ENCODE measurements at places on chromosomes 5 and 9. TPM values are rescaled to one million over a fixed set of nuclear protein-coding genes. Genes with fewer than 3 reads are reported as not detected.

- DNase-seq, result no peak
- no peaks in the 10 kb centered on the region for H3K36me3 ChIP-seq
- no peaks in the 10 kb centered on the region for H3K4me1 ChIP-seq
- no peak overlapping the region for H3K4me3 ChIP-seq
These were observed 94.2 kb upstream of the SAP30L start for GRCh38 chr5:154351566-154351965.

The MAMDC4 gene
- total RNA-seq, result 13.5 TPM

GRCh38 chr5:177382423-177383029, 1.7 kb upstream of the SLC34A1 start:
- no peaks in the 10 kb centered on the region for H3K36me3 ChIP-seq
- H3K27ac ChIP-seq, result no peak overlapping the region

The SLC2A6 gene
- total RNA-seq, result 10.5 TPM

DNA sequence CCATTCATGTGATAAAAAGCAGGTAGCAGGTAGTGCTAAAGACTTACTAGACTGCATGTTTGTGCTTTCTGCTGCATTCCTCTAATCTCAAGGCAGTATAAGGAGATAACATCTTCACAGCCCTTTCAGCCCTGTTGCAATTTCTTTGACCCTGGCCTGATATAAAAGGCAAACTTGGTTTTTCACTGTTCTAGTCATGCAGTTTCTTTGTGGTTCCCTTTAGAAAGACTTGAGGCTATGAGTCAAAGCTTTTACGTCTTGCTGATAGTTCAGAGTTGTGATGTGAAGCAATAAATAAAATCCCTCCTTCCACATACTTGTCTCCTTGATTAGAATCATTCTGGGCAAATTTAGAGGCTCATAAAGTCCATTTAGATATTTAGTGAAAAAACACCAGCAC, 88.6 kb upstream of the CDKN2B start:
- no peak overlapping the region for H3K4me3 ChIP-seq
- no peak for DNase-seq
- no peaks in the 10 kb centered on the region for H3K36me3 ChIP-seq

The LHX6 gene
- total RNA-seq, result 8.1 TPM

DNA sequence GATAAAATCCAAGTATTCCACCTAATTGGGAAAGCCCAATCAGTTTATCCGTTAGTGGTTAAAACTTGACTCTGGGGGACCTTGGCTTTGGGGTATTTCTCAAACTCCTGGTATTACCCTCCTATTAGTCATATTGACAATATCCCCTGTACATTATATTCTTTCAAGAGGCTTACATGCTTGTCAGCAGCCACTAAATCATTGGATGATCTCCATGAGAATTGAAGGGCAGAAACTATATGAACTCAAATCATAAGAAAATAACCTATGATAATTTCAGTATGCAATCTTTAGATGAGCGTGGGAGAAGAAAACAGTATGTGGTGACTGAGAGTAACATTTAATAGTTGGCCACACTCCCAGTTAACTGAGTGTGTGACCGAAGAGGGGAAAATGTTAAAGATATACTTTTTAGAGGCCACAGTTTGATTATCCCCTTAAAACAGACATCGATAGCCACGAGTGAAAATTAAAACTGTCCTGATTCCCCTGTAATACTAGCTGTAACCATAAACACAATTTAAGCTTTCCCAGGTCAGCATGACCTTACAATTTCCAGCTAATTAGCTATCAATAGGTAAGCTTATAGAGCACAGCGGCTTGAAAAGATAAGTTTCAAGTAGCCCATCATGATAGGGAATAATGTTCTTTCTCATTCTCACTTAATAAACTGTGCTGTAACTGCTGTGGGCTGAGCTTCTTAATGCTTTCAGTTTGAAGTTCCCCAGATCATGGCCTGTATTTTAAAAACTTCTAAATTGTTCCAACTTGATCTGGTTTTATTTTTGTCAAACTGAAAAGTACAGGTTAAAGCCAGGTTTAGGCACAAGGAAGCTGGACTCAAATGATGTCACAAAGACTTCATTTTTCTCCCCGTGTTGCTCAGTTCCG, 58.6 kb downstream of the PUM3 start:
- no peaks in the 10 kb centered on the region for H3K4me1 ChIP-seq
- H3K27me3 ChIP-seq, result no peaks in the 10 kb centered on the region
- DNase-seq, result no peak
- H3K4me3 ChIP-seq, result no peak overlapping the region

The ABLIM3 gene
- total RNA-seq, result 26.7 TPM

The PCDHGB4 gene
- 5.3 TPM for total RNA-seq

DNA sequence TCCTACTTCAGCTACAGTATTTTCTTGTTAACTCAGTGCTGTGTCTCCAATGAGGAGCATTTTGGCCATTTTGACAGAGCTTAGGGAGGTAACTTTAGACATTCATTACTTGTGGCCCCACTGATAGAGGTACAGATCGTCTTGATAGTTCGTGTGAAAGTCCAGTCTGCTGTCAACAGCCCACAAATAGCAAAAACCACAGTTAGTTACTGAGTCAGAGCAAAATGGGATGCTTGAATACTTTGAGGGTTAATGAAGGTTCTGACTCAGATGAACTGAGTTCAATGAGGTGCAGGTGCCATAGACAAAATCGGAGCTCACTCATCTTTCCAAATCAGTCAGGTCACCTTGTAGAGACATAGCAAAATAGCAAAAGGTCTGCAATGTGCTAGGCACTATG, 163.1 kb upstream of the TLE4 start:
- no peak overlapping the region for H3K27ac ChIP-seq
- no peaks in the 10 kb centered on the region for H3K27me3 ChIP-seq
- H3K4me3 ChIP-seq, result no peak overlapping the region
- no peaks in the 10 kb centered on the region for H3K36me3 ChIP-seq
- DNase-seq, result no peak

- H3K4me1 ChIP-seq, result no peaks in the 10 kb centered on the region
- H3K27me3 ChIP-seq, result no peaks in the 10 kb centered on the region
- no peak for DNase-seq
- no peak overlapping the region for H3K4me3 ChIP-seq
These were observed 201.2 kb downstream of the NXNL2 start for GRCh38 chr9:88736136-88736637.

DNA sequence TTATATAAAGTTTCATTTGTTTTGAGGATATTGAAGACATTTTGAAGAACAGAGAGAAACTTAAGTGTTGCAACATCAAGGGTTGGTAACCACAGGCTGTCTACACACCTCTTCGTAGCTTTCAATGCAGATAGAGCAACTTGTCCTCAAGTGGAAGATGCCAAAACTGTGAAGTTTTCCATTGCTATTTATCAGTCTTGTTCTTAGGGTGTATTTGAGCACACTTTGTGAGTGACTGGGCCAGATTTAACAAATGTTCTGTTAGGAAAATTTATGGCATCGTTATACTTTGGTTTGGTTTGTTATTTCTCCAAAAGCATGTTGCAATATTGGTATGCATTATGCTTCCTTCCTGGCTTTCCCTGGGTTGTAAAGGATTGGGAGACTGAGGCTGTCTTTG, 31.6 kb downstream of the NNT start:
- peaks cover 8% of the 10 kb centered on the region for H3K4me1 ChIP-seq
- H3K36me3 ChIP-seq, result peaks cover 12% of the 10 kb centered on the region
- DNase-seq, result no peak
- H3K27ac ChIP-seq, result no peak overlapping the region

- H3K4me1 ChIP-seq, result no peaks in the 10 kb centered on the region
- H3K27me3 ChIP-seq, result no peaks in the 10 kb centered on the region
- H3K27ac ChIP-seq, result no peak overlapping the region
- no peak overlapping the region for H3K4me3 ChIP-seq
- peak; percentile 61 for DNase-seq
These were observed 47.1 kb upstream of the ZNF354A start for GRCh38 chr5:178777520-178777919.

GRCh38 chr5:118882666-118883065, 105.7 kb downstream of the DTWD2 start:
- DNase-seq, result no peak
- H3K4me3 ChIP-seq, result no peak overlapping the region
- no peaks in the 10 kb centered on the region for H3K36me3 ChIP-seq
- H3K27me3 ChIP-seq, result no peaks in the 10 kb centered on the region
- H3K27ac ChIP-seq, result no peak overlapping the region
- no peaks in the 10 kb centered on the region for H3K4me1 ChIP-seq

DNA sequence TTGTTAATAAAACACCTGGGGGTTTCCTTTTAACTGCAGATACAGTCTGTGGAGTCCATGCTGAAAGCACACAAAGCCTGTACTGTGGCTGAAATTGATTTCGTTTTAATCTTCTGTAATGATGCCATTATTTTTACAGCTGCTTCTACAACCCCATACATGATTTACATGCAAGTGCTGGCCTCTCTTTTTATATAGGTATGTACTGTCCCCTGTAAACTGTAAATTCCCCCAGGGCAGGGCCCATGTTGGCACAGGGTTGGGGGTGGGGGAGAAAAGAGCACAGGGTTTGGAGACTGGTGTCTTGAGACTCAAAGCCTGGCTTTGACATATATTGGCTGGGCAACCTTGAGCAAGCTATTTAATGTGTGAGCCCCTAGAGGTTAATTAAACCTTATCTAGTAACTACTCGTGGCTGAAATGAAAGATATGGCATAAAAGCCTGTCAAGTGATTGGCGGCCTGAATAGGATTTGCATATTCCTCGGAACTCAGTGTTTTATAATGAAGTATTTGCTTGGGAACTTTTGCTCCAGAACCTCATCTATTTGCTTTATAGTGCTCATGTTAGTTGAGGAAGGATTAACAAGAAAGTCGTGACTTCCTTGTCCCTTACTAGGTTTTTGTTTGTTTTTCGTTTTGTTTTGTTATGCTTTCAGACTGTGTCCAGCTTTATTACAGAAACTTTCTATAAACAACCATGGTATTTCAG, 34.0 kb downstream of the KLF4 start:
- no peaks in the 10 kb centered on the region for H3K4me1 ChIP-seq
- H3K36me3 ChIP-seq, result no peaks in the 10 kb centered on the region
- H3K27me3 ChIP-seq, result no peaks in the 10 kb centered on the region
- no peak overlapping the region for H3K27ac ChIP-seq

The SDHA gene
- total RNA-seq, result 89.6 TPM

The SCAMP1 gene
- 42.8 TPM for total RNA-seq

DNA sequence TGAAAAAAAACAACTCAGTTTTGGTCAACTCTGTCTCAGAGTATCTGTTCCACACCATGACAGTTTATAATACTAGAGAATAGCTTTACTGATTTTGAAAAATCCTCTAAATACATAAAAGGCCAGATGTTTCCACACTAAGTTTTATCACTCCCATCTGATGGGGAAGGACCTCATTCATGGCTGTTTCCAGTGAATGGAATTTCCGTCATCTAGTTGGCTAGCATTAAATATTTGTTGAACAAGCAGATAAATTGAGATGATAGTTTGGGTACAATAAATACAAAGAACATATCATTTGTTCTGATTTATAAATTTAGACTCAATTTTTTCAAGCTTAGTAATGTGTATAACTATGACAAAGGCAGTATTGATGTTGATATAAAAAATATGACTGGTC, 408.5 kb downstream of the PTPRD start:
- no peak overlapping the region for H3K27ac ChIP-seq
- H3K4me1 ChIP-seq, result no peaks in the 10 kb centered on the region
- no peaks in the 10 kb centered on the region for H3K36me3 ChIP-seq
- no peaks in the 10 kb centered on the region for H3K27me3 ChIP-seq

DNA sequence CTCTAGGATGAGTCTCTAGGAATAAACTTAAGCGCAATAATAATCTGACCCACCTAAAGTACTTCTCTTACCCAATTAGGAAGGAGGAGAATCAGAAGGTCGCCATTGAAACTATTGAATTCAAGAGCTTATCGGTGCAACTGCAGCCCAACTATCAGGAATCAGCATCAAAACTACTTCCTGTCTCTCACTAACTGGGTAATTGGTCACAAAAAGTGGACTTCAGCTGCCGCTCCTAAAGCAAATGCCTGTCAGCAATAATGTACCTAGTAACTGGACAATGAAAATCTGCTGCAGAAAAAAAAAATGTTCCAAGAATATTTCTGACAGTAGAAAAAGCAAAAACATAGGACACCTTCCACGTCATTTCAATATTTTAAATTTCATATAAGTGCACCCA, 3.3 kb downstream of the OR1L8 start:
- H3K27ac ChIP-seq, result no peak overlapping the region
- H3K4me1 ChIP-seq, result no peaks in the 10 kb centered on the region
- H3K27me3 ChIP-seq, result no peaks in the 10 kb centered on the region
- no peak for DNase-seq
- no peaks in the 10 kb centered on the region for H3K36me3 ChIP-seq

The NMUR2 gene
- not detected for total RNA-seq

- no peaks in the 10 kb centered on the region for H3K36me3 ChIP-seq
- H3K4me1 ChIP-seq, result peaks cover 11% of the 10 kb centered on the region
- no peak overlapping the region for H3K27ac ChIP-seq
- no peaks in the 10 kb centered on the region for H3K27me3 ChIP-seq
- no peak for DNase-seq
These were observed 334.1 kb downstream of the ZSWIM6 start for GRCh38 chr5:61666064-61666621.

DNA sequence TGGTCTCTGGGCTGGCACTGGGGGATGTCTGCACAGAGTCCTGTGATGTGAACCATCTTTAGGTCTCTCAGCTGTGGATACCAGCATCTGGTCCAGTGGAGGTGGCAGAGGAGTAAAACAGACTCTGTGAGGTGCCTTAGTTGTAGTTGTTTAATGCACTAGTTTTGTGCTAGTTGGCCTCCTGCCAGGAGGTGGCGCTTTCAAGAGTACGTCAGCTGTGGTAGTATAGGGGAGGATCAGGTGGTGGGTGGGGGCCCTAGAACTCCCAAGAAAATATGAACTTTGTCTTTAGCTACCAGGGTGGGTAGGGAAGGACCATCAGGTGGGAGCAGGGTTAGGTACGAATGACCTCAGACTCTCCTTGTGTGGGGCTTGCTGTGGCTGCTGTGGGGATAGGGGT, 197.1 kb downstream of the TMC1 start:
- H3K4me3 ChIP-seq, result no peak overlapping the region
- no peaks in the 10 kb centered on the region for H3K27me3 ChIP-seq
- H3K4me1 ChIP-seq, result no peaks in the 10 kb centered on the region
- H3K27ac ChIP-seq, result no peak overlapping the region

The FOXD4L3 gene
- 0.21 TPM for total RNA-seq

The PALM2AKAP2 gene
- 26.2 TPM for total RNA-seq

- no peak overlapping the region for H3K4me3 ChIP-seq
- peak; percentile 75 for DNase-seq
- H3K4me1 ChIP-seq, result no peaks in the 10 kb centered on the region
- no peaks in the 10 kb centered on the region for H3K36me3 ChIP-seq
- no peaks in the 10 kb centered on the region for H3K27me3 ChIP-seq
These were observed 80.3 kb upstream of the PHYKPL start for GRCh38 chr5:178312880-178313282.

The LECT2 gene
- total RNA-seq, result not detected

DNA sequence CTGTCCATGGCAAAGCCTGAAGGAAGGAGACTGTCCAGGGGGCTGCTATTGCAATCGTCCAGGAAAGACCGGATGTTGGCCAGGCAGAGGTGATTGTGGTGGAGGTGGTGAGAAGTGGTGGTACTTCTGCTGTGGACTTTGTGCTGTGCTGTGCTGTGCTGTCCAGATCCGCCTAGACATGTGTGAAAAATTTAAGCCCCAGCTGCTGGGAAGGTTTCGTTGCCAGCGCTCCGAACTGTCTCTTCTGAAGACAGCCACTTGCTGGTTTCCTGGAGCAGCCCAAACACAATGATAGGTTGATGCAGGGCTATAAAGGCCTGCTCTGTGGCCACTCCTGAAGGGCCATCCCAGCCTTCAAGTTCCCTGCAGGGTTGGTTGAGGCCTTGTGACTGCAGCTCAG, 223.0 kb upstream of the MPDZ start:
- H3K4me3 ChIP-seq, result no peak overlapping the region
- H3K27ac ChIP-seq, result no peak overlapping the region
- no peak for DNase-seq
- no peaks in the 10 kb centered on the region for H3K36me3 ChIP-seq
- no peaks in the 10 kb centered on the region for H3K27me3 ChIP-seq
